PC-9 (cell line): ENCODE measurements at places on chromosomes 7 and 10. TPM values are rescaled to one million over a fixed set of nuclear protein-coding genes. Genes with fewer than 3 reads are reported as not detected.

The CPVL gene
- 0.28 TPM in 1 of 2 replicates, not detected in the other for total RNA-seq

The MMP21 gene
- total RNA-seq: not detected in 2 replicates

The CHRM2 gene
- total RNA-seq: 0.17 TPM in 1 of 2 replicates, not detected in the other

The KIF20B gene
- 14.1 and 34.5 TPM in 2 replicates for total RNA-seq

The KIN gene
- total RNA-seq: 7.5 and 10.4 TPM in 2 replicates

The CACNB2 gene
- not detected in 2 replicates for total RNA-seq

The CDHR3 gene
- 8.7 and 12.1 TPM in 2 replicates for total RNA-seq

The ASB10 gene
- total RNA-seq: not detected in 2 replicates

The ETV1 gene
- 4.3 and 9.0 TPM in 2 replicates for total RNA-seq

The PIP gene
- not detected in 2 replicates for total RNA-seq

The DENND2A gene
- 3.7 and 4.2 TPM in 2 replicates for total RNA-seq

The LIPM gene
- not detected in 2 replicates for total RNA-seq

The CPA1 gene
- total RNA-seq: not detected in 2 replicates

The FKBP6 gene
- not detected in 2 replicates for total RNA-seq

The FHIP2A gene
- total RNA-seq: 16.0 and 18.3 TPM in 2 replicates

The GDF2 gene
- not detected in 2 replicates for total RNA-seq

The PNLIPRP2 gene
- total RNA-seq: not detected in 2 replicates

The TLX1 gene
- total RNA-seq: not detected in 2 replicates

The NKX2-3 gene
- total RNA-seq: not detected in 2 replicates
